ENCODE measurements at places on chromosomes 16 and 17.

DNA sequence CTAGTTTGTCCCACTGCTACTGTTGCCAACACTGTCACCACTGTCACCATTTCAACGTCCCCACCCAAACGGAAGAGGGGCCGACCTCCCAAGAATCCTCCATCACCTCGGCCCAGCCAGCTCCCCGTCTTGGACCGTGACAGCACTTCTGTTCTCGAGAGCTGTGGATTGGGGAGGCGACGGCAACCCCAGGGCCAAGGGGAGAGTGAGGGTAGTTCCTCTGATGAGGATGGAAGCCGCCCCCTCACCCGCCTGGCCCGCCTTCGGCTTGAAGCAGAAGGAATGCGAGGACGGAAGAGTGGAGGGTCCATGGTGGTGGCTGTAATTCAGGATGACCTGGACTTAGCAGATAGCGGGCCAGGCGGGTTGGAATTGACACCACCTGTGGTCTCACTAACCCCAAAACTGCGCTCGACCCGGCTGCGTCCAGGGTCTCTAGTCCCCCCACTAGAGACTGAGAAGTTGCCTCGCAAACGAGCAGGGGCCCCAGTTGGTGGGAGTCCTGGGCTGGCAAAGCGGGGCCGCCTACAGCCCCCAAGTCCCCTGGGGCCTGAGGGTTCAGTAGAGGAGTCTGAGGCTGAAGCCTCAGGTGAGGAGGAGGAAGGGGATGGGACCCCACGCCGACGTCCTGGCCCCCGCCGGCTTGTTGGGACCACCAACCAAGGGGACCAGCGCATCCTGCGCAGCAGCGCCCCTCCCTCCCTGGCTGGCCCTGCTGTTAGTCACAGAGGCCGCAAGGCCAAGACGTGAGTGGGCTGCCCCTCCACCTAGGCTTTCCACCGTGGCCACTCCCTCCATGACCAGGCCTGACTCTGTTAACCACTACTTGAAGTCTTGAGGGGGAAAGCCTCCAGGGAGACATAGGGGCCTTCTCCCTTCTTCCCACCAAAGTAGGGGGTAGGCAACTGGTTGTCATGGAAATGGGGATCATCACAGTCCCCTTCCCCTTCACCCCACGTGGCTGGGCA lies 9.0 kb upstream of the PHKG2 start:
- no peak for DNase-seq

GRCh38 chr16:88726981-88727380 lies 20.7 kb downstream of the CTU2 start:
- no peak for DNase-seq

- DNase-seq: peak; percentile 18
These were observed 7.4 kb downstream of the CIBAR2 start for GRCh38 chr16:85104821-85105391.

DNA sequence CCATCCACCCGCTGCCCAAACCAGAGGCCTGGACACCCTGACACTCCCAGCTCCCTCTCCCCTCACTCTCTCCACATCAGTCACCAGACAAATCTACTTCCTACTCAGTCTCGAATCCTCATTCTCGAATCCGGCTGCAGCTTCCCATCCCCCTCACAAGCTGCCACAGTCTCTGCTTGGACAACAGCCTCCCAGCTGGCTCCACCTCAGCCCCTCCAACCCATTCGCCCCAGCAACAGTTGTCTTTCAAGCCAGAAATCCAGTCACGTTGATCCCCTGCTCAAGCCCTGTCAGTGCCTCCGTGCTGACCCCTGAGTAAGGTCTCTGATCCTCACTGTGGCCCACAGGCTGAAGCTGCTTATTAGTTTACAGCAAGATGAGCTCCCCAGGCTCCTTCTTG lies 44.2 kb upstream of the MTSS2 start:
- no peak for DNase-seq

- DNase-seq: no peak
These were observed 129.0 kb downstream of the KATNIP start for GRCh38 chr16:27678955-27679354.

DNA sequence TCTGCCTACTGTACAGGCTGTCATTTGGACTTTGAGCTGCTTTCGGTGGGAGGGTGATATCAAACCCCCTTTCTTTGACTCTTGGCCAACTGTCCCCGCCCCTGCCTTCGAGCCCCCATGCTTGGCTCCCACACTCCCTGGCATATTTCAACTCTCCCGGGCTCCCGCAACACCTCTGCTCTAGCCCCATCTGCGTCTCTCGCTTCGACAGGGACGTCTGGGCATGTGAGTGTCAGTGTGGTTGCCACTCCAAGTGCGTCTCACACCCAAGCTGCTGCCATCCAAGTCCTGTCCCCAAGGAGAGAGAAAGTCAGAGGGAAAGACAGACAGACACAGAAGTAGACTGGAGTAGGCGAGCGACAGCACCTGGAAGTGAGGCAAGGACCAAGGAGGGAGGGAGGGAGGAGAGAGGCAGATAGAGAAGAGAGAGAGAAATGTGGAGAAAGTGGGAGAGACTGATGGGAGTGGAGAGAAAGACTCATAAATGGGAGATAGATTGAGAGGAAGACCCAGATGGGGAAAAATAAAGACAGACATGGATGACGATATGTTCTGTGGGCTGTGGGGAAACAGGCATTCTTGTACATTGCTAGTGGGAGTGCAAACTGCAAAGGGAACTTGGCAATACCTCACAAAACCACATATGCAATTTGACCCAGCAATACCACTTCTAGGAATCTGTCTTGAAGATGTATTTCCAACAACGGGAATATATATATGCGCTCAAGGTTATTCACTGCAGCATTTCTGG lies 11.8 kb downstream of the STARD3 start:
- DNase-seq: no peak

DNA sequence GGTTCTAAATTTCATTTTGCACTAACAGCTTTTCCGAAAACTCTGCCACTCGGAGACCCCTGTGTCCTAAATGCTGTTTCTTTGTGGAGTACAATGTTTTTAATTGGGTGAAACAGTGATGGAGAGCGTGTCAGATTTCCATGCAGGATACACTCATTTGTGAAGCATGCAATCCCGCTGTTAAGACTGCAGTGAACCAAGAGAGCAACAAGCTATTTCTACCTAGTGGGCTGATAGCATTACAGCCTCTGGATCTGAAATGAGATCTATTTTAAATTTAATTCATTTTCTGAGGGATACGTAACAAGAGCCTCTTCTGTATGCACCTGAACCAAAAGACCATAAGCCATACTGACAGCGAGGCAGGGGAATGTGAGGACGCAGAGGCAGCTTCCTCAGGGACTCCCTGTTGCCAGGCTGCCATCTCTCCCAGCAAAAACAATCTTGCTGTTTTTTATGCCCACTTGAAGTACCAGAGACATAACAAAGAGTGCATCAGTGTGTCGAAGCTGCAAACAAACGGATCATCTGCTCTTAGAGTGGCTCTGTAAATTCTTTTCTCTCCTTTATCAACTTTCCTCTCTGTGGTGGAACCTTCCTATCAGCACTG lies 199.9 kb upstream of the COX10 start:
- DNase-seq: no peak

GRCh38 chr16:73306901-73307413 lies 259.0 kb upstream of the ZFHX3 start:
- DNase-seq: no peak

- no peak for DNase-seq
These were observed 619 bp downstream of the NAT9 start for GRCh38 chr17:74775409-74776043.

- no peak for DNase-seq
These were observed 87.0 kb upstream of the MAF start for GRCh38 chr16:79687249-79688130.

GRCh38 chr16:49051576-49051975 lies 230.1 kb downstream of the CBLN1 start:
- DNase-seq: no peak

GRCh38 chr16:78323315-78323714 lies 223.9 kb downstream of the WWOX start:
- DNase-seq: no peak

GRCh38 chr17:50893183-50893993 lies 27.2 kb upstream of the TOB1 start:
- no peak for DNase-seq

DNA sequence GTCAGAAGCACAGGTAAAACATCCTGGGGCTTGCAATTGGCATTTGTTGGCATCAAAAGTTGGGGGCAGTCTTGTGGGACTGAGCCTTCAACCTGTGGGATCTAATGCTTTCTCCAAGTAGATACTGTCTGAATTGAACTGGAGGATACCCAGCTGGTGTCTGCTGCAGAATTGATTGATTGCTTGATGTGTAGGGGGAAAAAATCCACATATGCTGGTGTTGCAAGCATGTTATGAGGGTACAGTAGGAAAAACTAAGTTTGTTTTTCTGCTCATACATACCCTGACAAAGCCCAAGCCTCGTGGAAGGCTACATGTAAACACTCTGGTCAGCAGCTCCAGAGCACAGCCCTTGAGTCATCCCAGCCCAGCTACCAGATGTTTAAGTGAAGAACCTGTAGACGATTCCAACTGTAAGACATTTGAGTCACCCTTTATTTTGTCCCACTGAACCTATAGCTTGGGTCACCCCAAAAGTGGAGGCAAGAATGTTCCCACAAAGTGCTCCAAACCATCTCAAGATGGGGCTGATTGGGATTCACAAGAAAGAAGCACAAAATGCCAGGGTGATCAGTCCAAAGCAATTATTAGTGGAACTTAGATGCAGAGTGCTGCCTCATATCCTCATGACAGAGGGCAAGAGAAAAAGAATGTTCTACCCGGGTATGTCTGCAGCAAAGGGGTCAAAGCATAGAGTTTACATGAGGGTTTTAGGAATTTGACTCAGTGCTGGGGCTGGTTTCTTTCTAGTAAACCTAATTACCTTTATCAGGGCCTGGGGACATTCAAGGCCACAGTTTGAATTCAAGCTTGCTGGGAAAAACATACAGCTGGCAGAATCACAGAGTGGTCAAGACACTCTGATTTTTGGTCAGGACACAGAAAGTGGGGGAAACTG lies 9.6 kb upstream of the APPBP2 start:
- no peak for DNase-seq

DNA sequence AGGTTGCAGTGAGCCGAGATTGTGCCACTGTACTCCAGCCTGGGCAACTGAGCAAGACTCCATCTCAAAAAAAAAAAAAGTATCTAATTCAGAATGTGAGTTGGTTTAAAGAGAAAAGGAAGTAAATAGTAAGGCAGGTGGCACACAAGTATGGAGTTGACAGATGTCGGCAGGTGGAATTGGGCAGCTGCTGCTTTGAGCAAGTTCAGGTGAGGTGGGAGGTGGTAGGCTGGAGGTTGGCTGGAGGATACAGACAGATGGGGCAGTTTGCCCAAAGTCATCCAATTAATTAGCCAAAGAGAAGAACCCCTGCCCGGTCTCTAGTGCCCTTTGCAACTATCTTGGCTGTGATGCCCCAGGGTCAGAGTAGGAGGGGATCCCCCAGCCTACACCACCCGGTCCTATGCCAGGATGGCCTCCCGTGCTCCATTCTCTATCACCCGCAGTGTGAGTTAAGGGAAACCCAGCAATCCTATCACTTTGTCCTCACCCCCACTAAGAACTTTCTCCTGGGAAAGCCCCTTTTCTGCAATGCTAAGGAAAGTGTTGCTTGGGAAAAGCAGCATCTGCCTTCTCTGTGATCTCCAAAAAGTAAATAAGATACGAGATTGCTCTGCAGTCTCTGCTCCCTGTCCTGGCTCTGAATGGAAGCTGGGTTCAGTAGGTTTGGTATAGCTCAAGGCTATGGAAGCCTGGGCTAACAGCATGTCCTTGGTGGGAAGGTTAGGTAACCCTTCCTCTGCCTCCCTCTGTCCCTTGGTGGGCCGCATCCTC lies 32.2 kb downstream of the SLC12A3 start:
- DNase-seq: no peak

DNA sequence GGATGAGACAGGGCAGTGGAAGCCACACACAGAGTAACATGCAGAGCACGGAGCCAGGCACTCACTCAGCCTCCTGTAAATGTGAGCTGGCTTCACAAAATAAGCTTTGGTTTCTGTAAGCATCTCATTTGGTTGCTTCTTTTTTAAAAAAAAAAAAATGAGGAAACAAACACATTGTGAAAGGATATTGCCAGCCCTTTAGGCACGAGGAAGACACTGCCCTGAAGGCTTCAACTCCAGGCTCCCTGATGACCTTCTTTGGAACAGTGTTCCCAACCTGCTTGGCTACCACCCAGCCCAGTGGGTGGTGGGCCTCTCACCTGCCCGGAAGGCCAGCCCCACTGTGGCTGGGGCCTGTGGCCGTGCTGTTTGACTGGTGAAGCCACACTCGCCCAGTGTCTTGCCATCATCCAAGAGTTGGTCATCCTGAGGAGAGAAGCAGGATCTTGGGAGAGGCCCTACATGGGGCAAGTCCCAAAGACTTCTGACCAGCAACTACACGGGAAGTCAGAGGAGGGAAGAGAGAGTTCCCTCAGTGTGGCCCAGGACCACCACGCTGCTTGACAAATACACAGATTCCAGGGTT lies 1.9 kb downstream of the ELOB start:
- DNase-seq: no peak

DNA sequence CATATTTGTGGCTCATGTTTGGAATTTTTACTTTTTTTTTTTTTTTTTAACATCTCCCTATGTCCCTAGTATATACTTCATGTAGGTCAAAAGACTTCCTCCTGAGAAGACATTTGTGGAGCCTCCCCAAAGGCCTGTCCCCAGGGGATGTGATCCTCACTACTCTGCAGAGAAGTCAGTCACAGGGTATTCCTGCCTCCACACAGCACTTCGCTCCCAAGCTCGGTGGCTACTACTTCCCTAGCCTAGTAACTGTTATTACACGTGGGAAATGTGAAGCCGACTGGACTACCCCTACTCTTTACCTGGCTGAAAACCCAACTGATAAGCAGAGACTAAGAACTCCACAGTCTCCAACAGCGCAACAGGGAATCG lies 116.8 kb downstream of the HIC1 start:
- DNase-seq: no peak

- no peak for DNase-seq
These were observed 21.8 kb upstream of the ZFHX3 start for GRCh38 chr16:73069581-73070262.

- DNase-seq: no peak
These were observed 38.8 kb upstream of the RASL10B start for GRCh38 chr17:35692512-35693210.

GRCh38 chr17:10547351-10547750 lies 2.1 kb downstream of the MYH2 start:
- no peak for DNase-seq

DNA sequence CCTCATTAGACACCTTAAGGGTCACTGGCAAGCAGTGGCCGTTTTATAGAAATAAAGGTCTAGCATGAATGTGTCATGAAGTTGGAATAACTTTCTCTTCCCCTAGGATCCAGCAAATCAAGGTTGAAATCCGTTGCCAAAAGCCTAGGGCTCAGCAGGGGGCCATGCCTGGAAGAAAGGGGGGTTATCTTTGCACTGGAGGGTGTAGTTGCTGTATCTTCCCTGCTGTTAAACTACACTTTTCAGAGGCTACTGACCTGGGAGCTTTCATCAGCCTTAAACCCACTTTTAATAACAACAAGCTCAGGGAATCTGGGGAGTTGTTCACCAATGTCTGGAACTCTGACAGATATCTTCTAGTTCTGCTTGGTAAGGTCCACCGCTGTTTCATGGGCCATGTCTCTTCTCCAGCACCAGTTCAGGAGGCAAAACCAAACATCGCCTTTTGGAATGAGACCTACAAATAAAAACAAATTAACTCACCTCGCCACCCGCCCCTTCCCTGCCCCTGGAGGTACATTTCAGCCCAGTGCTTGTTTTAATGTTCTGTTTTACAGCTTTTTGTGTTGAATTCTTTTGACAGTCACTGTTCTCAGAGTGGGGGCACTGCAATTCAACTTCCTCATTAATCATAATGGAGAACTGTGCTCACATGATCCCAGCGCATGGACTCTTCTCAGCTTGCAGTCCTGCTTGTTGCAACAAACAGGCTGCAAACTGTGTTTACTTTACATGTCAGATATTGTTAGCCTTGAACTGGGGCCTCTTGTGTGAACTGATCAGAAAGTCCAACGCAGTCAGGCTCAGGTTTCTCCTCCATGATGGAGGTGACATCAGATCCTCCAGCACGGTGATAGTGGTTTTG lies 508.7 kb downstream of the KCNJ2 start:
- DNase-seq: no peak
